GOT3 (cell line): ENCODE measurements at places on chromosomes 4 and X.

- DNase-seq = no peak
These were observed 58.2 kb downstream of the TBC1D9 start for GRCh38 chr4:140697709-140698560.

DNA sequence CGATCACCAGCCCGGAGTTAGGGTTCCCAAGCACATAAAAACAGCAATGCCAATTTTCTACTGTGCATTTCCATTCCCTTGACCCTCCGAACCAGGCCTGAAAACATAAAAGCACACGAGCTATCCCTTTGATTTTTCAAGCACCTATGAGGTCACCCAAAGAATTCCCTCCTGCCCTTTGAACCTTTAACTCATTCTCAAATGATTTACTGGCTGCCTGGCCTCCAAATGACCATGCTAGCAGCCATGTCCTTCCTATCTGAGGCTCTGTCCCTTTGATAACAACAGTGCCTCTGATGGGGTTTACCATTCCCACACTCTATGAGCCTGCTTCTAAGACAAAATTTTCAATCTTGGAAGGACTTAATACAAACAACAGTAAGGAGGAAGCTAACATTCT, 15.2 kb downstream of the SHROOM4 start:
- DNase-seq = no peak

- no peak for DNase-seq
These were observed 1206.0 kb upstream of the ADGRL3 start for GRCh38 chr4:59994118-59994517.

- DNase-seq = no peak
These were observed 1.1 kb upstream of the EPGN start for GRCh38 chr4:74307170-74307569.
